ENCODE measurements at places on chromosomes 16 and 17.

- no peak for DNase-seq
Observed at GRCh38 chr17:28733346-28733745, 4.8 kb downstream of the NEK8 start.

- DNase-seq, result no peak
Observed at GRCh38 chr17:65046236-65046635, 10.3 kb downstream of the GNA13 start.

DNA sequence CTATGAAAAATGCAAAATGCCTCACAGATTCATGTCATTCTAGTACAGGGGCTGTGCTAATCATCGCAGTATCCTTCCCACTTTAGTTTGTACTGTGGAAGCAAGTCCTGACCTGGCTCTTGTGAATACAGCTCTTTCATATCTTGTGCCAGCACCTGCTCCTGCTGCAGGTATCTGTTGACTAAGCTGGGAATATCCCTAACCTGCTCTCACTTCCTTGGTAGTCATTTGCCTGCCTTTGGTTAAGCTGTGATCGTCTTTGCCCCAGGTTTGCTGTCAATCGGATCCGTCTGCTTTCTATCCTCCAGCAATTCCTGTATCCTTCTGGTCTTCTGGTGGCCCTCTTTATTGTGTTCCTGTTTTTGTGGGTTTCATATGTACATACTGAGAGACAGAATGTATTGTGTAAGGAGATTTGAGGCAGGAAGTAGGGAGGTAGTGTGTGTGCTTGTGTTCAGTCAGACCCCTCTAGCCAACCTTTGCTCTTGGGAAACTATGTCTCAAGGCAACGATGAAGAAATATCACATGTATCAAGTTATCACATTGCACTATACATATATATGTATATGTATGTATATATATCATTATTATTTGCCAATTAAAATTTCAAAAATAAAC, 7.7 kb upstream of the GINS3 start:
- peak; percentile 7 for DNase-seq

- no peak for DNase-seq
Observed at GRCh38 chr17:73592501-73592961, 51.7 kb downstream of the SDK2 start.

DNA sequence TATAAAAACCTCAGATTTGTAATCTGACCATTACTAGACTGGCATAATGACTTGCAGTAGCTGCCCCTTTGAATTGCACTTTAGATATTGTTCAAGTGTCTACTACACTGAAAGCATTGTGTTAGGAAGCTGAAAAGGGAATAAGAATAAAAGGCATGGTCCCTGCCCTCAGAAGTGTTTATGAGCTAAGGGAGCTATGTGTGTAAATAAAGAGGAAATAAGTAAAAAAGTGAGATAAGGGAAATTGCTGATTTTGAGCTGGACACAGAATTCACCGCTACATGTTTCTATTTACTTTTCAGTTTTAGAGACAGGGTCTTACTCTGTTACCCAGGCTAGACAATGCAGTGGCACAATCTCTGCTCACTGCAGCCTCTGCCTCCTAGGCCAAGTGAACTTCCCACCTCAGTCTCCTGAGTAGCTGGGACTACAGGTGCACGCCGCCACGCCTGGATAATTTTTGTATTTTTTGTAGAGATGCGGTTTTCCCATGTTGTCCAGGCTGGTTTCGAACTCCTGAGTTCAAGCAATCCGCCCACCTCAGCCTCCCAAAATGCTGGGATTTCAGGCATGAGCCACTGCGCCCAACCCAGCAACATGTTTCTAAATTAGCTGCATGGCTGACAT, 57.0 kb downstream of the GRB2 start:
- no peak for DNase-seq

DNA sequence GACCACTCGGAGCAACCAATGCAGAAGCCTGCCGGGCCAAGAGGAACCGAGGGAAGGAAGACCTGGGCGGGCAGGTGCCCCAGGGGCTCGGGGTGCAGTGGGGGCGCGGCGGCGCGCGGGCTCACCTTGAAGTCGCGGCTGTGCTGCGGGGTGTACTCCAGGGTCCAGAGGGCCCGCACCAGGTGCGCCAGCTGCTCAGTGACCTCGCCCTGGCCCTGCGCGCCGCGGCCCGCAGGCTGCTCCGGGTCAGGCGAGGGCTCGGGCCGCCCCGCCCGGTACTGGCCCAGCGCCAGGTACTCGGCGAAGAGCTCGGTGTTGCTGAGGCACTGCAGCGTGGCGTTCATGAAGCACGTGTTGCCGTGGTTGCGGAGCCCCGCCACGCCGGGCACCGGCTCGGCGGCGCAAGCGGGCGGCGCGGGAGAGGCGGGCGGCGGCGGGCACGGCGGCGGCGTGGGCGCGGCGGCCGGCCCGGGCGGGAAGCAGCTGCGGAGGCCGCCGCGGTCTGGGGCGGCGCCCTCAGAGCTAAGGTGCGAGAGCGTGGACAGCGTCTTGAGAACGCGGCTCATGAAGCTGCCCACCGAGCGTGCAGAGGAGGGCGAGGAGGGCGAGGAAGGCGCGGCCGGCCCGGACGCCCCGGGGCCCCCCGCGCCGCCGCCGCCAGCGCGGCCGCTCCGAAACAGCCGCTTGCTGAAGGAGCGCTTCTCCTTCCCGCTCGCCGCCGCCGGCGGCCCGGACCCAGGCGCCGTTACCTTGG, 562 bp downstream of the USP31 start:
- DNase-seq, result peak; percentile 70

GRCh38 chr17:8628609-8629169, 1.8 kb downstream of the MYH10 start:
- no peak for DNase-seq

DNA sequence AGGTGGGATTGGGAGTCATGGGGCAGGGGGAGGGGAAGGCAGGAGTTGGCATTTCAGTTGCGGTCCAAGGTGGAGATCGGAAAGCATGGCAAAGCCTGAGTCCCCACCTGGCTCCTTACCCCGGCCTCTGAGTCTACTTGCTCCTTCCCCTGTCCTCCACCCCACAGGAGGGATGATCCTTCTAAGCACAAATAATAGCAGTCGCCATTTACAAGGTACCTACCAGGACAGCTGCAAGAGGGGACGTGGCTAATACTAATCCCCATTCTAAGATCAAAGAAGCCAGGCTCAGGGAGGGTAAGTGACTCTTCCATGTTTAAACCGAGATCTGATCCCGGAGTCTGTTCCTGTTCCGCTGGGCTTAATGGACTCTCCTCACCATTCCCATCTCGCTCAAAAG, 396.3 kb downstream of the SLC39A11 start:
- no peak for DNase-seq

GRCh38 chr17:71192039-71192555, 928.7 kb upstream of the SOX9 start:
- no peak for DNase-seq

DNA sequence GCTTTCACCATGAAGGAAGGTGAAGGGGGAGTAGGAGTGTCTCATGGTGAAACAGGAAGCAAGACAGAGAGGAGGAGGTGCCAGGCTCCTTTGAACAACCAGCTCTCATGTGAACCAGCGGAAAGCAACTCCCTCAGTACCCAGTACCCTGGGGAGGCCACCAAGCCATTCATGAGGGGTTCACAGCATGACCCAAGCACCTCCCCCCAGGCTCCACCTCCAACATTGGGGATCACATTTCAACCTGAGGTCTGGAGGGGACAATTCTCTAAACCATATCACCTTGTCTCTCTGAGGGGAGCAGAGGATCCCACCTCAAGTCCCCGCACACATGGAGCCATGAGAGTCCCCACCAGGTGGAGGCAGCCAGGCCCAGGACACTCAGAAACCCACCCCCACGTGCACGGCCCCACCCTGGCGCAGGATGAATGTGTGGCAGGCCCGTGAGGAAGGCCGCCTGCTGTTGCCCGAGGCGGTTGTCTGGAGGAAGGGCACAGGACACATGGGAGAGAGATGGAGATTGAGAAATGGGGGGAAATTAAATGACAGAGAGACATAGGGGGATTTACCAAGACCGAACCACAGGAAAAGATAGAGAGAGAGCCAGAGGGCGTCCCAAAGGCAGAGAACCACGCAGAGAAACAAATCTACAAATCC, 85.9 kb downstream of the TMEM132E start:
- peak; percentile 18 for DNase-seq

- DNase-seq, result no peak
Observed at GRCh38 chr17:19260958-19261357, 23.8 kb downstream of the EPN2 start.

GRCh38 chr17:40621578-40621977, 26.0 kb downstream of the SMARCE1 start:
- DNase-seq, result no peak

GRCh38 chr16:69083306-69083941, 22.0 kb upstream of the HAS3 start:
- DNase-seq, result no peak

- DNase-seq, result no peak
Observed at GRCh38 chr17:16298140-16298662, 55.1 kb downstream of the CENPV start.

- DNase-seq, result no peak
Observed at GRCh38 chr17:80718428-80718827, 173.8 kb downstream of the RPTOR start.

- no peak for DNase-seq
Observed at GRCh38 chr17:30956764-30957374, 14.0 kb upstream of the RNF135 start.

GRCh38 chr16:77637940-77638339, 84.4 kb upstream of the NUDT7 start:
- DNase-seq, result no peak

- DNase-seq, result no peak
Observed at GRCh38 chr16:81181013-81181720, 57.3 kb upstream of the BCO1 start.

- DNase-seq, result peak; percentile 81
Observed at GRCh38 chr16:71526111-71526631, at the start of gene CHST4. CHST4 (plus strand) TSS chr16:71526426; CDS start chr16:71536678, 10,252 bp downstream.

GRCh38 chr17:47802341-47803022, 19.1 kb downstream of the OSBPL7 start:
- DNase-seq, result peak; percentile 72

GRCh38 chr17:72717276-72717675, 375.2 kb downstream of the SLC39A11 start:
- DNase-seq, result no peak

DNA sequence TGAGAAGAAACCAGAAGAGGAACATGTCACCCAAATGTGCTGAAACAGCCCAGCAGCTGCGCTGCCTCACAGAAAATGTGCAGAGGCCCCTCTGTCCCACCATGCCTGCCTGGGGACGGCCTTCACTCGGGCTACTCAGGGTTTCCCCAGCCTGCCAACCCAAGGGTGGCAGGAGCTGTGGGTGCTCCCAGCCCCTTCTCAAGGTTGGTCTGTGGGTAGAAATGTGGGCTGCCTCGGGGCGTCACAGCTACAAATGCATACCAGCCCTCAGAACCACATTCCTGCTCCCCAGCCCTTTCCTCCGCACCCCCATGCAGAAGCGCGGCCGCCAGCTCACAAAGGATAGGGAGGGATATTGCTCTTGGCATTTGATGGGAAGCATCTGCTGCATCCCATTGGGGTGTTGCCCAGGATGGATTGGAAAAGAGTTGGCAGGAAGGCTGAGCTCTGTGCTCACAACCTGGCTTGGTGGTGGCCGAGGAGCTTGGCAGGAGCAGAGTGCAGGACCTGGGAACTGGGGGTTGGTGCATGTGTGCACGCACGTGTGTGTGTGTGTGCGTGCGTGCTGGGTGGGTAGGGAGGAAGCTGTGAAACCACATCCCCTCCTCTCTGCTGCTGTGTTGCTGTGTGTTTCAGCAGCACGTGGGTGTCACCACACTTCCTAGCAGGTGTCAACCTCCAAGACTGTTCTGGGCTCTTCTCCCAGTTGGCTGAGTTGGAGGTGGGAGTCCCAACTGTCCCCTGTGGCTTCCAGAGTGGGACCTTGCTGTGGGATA, 304.4 kb downstream of the SEC14L1 start:
- DNase-seq, result peak; percentile 97

- no peak for DNase-seq
Observed at GRCh38 chr17:6244796-6245195, 174.6 kb downstream of the WSCD1 start.

- DNase-seq, result no peak
Observed at GRCh38 chr17:74117999-74118421, 85.5 kb upstream of the RPL38 start.
